ENCODE measurements at places on chromosomes 3 and 15. TPM values are rescaled to one million over a fixed set of nuclear protein-coding genes. Genes with fewer than 3 reads are reported as not detected.

Gene UBL7
- 46.1 TPM for total RNA-seq

Gene BUB1B
- total RNA-seq, result 49.9 TPM

Gene FSIP1
- total RNA-seq, result 0.91 TPM

Gene SLC2A2
- not detected for total RNA-seq

Gene GOLGA8Q
- 7.2 TPM for total RNA-seq

Gene LRRN1
- total RNA-seq, result 0.05 TPM

Gene GPR62
- not detected for total RNA-seq

Gene TM4SF4
- total RNA-seq, result not detected

Gene HRH1
- 0.12 TPM for total RNA-seq

Gene ALDH1L1
- not detected for total RNA-seq

Gene FBXL2
- total RNA-seq, result not detected

Gene TMEM212
- not detected for total RNA-seq

Gene MYRIP
- not detected for total RNA-seq

Gene TRIM59
- 45.1 TPM for total RNA-seq

Gene CYP1A1
- 0.46 TPM for total RNA-seq

Gene CA12
- total RNA-seq, result not detected

Gene CD96
- 287 TPM for total RNA-seq

Gene FBXO40
- not detected for total RNA-seq

Gene EEF1AKMT4
- 6.5 TPM for total RNA-seq

Gene ABI3BP
- not detected for total RNA-seq

Gene C3orf70
- 0.05 TPM for total RNA-seq

Gene MUC20
- total RNA-seq, result 7.0 TPM

Gene ZNF80
- total RNA-seq, result 0.39 TPM

Gene CHST14
- total RNA-seq, result 12.2 TPM

Gene TATDN2
- total RNA-seq, result 90.6 TPM

Gene ZNF619
- total RNA-seq, result 8.9 TPM

Gene DNAH1
- total RNA-seq, result 30.1 TPM

Gene STRC
- 0.46 TPM for total RNA-seq

Gene DOCK3
- 1.5 TPM for total RNA-seq

Gene CFAP161
- total RNA-seq, result not detected

Gene MIX23
- total RNA-seq, result 48.1 TPM

Gene ECE2
- not detected for total RNA-seq

Gene SLC9C1
- total RNA-seq, result not detected

Measured in T-helper 1 cell treated with Interleukin-12 subunit alpha and Interleukin-12 subunit beta and Interleukin-4 antibody, amounts not matched to agents 30 ng/mL and 1 ng/mL, for 36 hours (primary cell).